ENCODE measurements at places on chromosomes 2 and 18.

DNA sequence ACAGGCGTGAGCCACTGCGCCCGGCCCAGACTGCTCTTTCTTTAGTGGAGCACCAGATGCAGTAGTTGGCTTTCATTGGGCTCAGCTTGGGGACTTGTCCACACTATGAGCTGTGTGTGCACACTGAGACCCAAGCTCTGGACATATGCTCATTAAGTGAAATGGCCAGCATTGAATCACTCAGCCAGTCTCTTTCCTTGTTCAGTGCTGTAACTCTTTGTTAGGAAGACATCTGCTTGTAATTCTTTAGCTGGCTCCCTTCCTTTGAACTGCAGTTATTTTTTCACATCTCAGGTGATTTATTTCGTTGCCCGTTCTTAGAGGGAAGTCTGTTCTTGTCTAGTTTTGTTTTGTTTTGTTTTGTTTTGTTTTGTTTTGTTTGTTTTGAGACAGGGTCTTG lies 70.5 kb downstream of the CAB39 start:
- DNase-seq: no peak

GRCh38 chr2:72993933-72994280 lies 76.6 kb downstream of the EMX1 start:
- no peak for DNase-seq

- DNase-seq: no peak
Observed at GRCh38 chr2:46400016-46400415, 79.3 kb upstream of the TMEM247 start.

- DNase-seq: no peak
Observed at GRCh38 chr2:62112179-62112578, 83.7 kb upstream of the B3GNT2 start.

DNA sequence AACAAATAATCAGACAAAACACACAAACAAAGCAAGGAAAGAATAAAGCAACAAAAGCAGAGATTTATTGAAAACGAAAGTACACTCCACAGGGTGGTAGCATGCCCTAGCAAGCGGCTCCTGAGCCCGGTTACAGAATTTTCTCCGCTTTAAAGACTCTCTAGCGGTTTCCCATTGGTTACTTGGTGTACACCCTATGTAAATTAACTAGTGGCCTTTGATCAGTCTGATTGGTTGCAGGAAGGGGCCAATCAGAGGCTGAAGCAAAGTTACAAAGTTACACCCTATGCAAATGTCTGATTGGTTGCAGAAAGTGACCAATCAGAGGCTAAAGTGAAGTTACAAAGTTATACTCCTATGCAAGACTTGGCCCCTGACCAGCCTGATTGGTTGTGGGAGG lies 242.9 kb downstream of the LDLRAD4 start:
- DNase-seq: no peak

DNA sequence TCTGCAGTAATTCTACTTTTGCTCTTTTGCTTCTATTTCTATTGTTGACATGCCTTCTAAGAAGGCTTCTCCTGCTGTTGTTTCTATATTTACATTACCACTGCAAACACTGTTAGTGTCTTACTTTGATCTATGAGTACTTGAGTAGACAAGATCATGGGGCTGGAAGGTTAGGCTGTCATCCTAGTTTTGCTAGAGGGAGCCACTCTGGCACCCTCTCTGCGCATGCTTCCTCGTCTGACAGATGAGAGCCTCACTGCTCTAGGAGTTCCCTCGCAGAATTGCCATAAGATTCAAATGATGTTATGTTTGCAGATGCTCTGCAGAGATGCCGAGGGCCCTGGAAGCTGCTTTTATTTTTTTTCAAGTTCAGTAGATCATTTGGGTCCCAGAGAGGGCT lies 185.6 kb downstream of the RNF144A start:
- DNase-seq: no peak

DNA sequence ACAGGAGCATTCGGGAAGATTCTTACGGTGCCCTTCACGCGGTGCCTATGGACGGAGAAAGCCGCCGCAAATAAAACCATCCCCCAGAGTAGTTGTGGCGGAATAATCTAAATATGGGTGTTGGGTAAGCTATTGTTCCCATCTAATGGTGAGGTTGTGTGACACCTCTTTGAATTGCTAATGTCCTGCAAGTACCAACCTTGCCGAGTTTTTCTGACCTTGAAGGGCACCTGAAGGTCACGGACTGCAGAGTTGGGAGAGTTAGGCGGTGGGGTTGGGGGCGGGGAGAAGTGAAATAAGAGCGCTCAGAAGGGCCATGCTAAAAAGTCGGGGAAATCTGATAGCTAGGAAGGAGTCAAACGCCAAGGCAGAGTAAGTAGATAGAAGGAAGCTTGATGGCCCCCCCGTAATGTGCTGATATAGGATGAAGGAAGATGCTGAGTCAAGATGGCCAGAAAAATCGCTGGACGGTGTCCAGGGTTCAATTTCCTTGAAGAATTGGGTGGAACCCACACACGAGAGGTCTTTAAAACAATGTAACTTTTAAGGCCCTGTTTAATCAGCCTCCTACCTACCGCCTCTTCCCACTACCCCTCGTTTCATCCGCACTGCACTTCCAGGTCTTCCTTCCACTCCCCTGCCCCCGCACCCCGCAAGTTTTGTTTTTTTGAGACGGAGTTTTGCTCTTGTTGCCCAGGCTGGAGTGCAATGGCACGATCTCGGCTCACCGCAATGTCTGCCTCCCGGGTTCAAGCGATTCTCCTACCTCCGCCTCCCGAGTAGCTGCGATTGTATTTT lies 600 bp downstream of the KATNAL2 start:
- peak; percentile 48 for DNase-seq

DNA sequence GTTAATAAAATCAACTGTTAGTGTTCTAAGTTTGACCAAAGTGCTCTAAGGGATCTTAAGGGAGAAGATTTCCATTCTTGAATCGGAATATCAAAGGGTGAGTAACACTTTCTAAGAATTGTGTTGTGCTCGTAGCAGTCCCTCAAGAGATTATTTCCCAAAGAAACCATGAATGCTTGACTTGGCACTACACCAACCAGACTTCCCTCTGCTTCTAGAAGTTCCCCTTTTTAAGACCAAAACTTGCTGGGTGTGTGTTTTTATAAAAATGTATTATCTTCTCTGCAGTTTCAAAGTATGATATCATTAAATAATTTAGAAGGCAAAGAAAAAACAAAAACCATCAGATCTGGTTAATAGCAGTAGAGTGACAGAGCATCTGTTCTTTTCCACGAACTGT lies 522.0 kb upstream of the FAM98A start:
- no peak for DNase-seq

DNA sequence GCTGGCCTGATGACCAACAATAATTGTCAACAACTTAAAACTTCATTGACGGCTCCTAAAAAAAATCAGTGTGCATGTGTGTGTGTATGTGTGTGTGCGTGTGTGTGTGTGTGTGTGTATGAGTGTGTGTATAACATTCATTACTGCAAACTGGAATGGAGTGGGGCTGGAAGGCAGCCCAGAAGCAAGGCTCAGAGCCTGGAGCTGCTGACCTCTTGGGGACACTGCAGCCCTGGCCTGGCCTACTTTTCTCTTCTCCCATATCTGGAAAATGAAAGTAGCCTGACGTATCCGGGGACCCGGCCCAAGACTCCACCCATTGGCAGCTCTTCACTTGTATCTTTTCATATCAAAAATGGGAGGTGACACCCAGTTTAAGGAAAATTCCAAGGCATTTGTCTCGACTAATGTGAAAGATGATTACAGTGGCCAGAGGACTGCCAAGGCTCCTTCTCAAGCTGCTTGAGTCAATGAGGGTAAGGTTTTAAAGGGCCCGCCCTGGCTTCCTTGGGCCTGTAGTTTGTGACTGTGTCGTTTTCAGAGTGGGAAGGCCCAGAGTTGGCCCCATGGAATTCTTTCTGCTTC lies 72.4 kb upstream of the IL1R1 start:
- DNase-seq: no peak

GRCh38 chr2:98634406-98635092 lies 26.2 kb downstream of the UNC50 start:
- no peak for DNase-seq

DNA sequence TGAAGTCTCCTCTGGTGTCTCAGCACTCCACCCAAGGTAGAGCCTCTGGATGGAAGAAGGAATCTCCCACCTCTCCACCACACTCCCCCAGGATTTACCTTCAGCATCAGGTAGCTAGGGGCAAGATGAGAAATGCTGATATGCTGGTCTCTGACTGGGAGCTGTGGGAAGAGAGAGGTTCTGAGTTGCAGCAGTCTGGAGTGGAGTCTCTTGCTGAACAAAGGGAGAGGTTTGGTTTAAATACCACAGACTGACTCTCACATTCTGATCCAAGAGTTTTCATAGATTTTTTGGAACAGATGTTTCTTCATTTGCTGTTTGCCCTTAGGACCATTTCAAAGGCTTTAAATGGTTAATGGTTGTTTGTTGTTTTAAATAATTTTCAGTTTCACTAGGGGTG lies 1.1 kb upstream of the CFLAR start:
- no peak for DNase-seq
